ENCODE measurements at places on chromosomes 5 and 9.

GRCh38 chr5:172740428-172741205 lies 30.4 kb downstream of the DUSP1 start:
- DNase-seq = peak; percentile 89

GRCh38 chr5:124841829-124842712 lies 95.6 kb upstream of the ZNF608 start:
- DNase-seq = no peak

DNA sequence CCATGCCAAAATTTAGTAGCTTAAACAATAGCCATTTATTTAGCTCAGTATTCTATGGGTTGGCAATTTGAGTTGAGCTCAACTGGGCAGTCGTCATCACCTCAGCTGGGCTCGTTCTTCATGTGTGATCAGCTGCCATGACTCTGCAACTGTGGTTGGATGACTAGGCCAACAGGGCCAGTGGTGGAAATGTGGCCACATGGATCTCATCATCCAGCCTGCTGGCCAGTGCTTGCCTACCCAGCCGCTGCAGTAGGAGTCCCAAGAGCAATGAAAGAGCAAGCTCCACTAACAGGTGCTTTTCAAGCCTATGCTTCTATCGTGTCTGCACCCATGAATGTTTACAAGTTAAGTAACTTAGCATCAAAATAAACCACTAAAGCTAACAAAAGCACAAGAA lies 158.0 kb downstream of the ATPSCKMT start:
- DNase-seq = no peak

GRCh38 chr5:143311955-143312354 lies 91.5 kb downstream of the NR3C1 start:
- DNase-seq = peak; percentile 57

- DNase-seq = no peak
Observed at GRCh38 chr5:18270635-18271338, 636.5 kb downstream of the TAF11L14 start.

DNA sequence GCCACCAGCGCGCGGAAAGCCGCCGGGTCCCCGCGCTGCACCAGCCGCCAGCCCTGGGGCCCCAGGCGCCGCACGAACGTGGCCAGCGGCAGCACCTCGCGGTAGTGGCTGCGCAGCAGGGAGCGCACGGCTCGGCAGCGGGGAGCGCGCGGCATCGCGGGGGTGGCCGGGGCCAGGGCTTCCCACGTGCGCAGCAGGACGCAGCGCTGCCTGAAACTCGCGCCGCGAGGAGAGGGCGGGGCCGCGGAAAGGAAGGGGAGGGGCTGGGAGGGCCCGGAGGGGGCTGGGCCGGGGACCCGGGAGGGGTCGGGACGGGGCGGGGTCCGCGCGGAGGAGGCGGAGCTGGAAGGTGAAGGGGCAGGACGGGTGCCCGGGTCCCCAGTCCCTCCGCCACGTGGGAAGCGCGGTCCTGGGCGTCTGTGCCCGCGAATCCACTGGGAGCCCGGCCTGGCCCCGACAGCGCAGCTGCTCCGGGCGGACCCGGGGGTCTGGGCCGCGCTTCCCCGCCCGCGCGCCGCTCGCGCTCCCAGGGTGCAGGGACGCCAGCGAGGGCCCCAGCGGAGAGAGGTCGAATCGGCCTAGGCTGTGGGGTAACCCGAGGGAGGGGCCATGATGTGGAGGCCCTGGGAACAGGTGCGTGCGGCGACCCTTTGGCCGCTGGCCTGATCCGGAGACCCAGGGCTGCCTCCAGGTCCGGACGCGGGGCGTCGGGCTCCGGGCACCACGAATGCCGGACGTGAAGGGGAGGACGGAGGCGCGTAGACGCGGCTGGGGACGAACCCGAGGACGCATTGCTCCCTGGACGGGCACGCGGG lies at the start of gene TERT:
TERT (minus strand) TSS at position 234 of the 815 bp plus-strand sequence; CDS start at position 155, 79 bp downstream.
- DNase-seq = peak; percentile 26

GRCh38 chr9:136031094-136031493 lies 64.0 kb downstream of the NACC2 start:
- no peak for DNase-seq

- DNase-seq = no peak
Observed at GRCh38 chr5:27171761-27172261, 133.4 kb upstream of the CDH9 start.

GRCh38 chr5:19044931-19045695 lies 942.9 kb downstream of the CDH18 start:
- DNase-seq = no peak

GRCh38 chr9:114897196-114897595 lies 33.2 kb downstream of the TNFSF8 start:
- no peak for DNase-seq

DNA sequence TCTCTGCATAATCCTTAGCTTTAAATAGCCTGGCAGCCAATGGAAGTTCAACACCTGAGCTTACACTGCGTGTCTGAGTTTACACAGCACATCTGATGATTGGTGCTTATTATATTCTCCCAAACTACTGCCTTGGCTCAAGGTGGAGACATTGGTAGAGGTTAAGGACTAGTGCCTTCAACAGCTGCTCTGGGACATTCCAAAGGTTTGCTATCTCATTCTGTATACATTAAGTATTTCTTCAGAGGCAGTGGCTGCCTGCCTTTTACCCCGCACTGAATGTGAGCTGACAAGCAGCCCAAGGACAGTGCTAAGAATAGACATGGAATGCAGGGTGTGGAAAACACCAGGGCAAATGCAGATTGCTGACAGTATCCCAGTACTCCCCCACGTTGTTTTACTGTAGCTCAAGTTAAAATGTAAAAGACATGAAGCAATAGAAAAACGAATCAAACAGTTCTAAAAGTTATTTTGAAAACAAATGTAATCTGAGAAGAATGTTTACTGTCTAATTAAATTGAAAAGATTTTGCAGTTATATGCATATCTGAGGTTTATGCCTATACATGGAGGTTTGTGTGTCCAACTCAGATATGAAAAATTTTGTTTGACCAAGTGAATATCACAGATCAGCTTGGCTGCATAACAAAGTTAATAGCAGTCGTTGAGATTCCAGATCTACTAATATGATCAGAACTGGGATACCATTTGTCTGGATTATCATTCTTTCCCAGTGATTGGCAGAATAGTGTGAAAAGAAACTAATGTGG lies 1.8 kb downstream of the HSPB3 start:
- peak; percentile 15 for DNase-seq

DNA sequence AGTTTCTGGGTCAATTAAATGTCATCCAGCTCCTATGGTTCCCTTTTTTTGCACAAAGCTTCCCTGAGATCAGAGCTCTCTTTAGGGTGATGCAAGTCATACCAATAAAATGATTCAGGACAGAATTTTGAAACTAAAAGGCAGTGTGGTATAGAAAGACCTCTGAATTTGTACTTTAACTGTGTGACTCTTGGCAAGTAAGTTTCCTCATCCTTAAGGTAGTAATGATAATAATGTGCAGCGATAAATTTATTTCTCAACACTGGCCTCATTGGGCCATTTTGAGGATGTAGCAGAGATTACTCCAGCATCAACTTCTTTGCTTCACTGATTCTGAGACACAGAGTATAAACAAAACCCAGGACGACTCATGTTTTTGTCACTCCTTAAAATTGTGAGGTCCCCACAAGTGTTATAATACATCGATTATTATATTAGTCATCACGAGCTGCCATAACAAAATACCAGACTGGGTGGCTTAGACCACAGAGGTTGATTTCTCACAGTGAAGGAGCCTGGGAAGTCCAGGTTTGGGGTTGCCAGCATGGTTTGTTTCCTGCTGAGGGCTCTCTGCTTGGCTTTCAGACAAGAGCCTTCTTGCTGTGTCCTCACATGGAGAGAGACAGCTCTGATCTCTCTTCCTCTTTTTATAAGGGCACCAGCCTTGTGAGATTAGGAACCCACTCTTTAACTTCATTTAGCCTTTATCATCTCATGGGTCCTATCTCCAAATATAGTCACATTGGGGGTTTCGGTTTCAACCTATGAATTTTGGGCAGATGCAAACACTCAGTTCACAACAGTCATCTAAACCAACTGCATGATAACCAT lies 293.0 kb downstream of the ZNF608 start:
- peak; percentile 50 for DNase-seq

DNA sequence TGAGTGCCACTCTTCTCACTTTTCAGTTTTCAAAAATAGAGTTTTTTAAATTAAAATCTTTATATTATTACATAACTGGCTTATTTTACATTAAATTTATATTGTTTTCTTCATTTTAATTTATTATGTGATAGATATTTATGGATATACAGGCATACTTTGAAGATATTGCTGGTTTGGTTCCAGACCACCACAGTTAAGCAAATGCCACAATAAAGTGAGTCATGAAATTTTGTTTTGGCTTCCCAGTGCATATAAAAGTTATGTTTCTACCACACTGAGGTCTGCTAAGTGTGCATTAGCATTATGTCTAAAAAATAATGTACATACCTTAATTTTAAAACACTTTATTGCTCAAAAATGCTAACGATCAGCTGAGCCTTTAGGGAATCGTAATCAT lies 47.4 kb downstream of the NDUFS4 start:
- peak; percentile 11 for DNase-seq

- DNase-seq = peak; percentile 59
Observed at GRCh38 chr5:142324136-142324870, 518 bp downstream of the SPRY4 start.

DNA sequence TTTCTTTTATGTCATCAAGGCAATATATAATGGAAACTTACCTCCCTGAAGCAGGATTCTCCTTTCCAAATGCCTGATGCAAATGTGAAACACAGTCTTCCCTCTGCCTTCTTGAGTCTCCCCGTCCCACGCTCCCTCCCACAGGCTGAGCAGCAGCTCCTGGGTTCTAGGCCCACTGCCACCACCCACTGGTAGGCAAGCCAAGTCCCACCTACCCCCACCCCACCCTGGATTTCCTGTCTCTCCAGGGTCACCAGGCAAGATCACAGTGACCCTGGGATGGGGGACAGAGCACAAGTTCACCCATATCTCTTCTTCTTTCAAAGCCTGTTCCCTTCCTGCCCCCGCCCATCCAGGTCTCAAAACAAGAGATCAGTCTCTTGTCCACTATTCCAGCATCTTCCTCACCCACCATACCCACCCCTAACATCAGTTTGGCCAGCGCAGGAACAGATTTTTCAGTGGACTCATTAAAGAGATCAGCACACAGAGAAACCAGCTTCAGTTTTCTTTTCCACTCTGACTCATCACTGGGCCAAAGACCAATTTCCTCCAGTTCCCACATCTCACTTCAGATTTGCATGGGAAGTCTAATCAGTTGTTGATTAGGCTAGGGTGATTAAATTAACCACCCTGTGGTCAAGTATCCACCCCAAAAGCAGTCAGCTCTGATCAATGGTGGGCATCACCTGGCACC lies 151.5 kb downstream of the ACTL7B start:
- DNase-seq = peak; percentile 7

DNA sequence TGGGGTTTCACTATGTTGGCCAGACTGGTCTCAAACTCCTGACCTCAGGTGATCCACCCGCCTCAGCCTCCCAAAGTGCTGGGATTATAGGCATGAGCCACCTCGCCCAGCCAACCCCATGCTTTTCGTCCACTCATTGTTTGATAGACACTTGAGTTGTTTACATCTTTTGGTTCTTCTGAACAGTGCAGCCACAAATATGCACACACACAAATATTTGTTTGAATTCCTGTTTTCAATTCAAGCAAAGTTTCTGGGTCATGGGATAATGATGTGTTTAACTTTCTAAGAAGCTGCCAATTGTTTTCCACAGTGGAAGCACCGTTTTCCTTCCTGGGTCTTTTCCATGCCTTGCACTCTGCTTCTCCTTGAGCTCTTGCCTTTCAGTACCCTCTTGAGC lies 6.8 kb upstream of the PAEP start:
- DNase-seq = no peak

DNA sequence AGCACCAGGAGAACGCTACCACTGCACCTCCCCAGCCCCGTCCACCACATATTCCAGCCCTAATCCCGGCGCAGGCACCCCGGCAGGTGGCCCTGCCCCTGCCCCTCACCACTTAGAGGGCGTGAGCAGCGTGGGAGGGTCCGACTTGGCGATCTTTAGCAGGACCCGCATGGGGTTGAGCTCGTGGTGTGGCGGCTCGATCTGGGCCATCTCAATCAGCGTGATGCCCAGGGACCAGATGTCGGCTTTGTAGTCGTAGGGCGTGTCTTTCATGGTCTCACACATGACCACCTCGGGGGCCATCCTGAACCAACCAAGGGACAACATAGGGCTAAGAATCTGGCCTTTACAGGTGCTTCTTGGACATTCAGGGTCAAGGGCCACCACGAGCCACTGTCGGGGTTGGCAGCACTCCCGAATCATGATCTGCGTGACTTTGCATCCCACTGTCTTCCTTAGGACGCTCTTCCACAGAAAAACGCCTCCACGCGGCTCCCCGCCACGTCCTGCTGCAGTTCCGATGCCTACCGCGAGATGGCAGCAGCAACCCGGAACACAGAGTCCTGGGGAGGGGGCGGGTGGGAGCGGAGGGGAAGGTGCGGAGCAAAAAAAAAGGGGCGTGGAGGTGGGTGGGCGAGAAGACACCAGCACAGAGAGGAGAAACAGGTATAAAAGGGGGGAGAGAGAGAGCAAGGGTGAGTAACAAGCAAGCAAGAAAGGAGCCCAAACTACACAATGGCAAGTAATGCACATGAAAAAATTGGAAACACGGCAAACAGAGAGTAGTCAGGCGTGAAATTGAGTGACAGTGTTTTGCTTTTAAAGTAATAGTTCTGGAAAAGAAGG lies 81.3 kb downstream of the STK10 start:
- peak; percentile 56 for DNase-seq

DNA sequence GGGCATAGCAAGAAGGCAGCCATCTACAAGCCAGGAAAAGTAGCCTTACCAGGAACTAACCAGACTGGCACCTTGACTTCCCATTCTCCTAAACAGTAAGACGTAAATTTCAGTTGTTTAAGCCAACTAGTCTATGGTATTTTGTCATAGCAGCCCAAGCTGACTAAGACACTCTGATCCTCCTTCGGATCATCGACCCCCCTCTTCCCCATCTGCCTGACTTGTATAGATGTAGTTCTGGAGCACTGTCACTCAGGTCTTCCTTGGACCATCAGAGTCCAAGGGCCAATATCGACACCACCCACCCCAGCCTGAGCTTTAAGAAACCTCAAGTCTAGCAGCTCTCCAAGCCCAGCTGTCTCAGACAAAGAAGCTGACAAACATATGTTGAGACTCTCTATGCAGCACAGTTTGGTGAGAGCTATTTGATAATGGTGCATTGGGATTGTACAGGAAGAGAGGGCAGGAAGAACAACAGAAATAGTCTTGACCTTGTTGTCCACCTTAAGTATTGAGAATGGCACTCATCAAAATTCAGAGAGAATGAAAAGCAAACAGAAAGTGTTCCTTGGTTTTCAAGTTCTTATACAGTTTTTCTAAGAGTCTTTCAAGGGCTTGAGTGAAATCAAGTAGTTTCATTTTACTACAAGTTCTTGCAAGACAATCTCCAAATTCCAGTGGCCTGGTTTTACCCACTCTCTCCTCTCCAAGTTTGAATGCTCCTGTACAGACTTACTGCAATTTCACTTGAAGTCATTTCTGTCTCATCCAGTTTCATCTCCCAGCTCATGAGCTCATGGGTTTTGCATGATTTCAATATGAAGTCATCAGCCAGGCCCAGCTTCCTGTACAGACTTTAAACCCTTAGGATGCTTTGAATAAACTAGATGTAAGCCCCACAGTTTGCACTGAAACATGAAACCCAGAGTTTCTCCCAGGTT lies 122.3 kb upstream of the RAI14 start:
- DNase-seq = peak; percentile 75
